ENCODE measurements at places on chromosomes 3 and 15. TPM values are rescaled to one million over a fixed set of nuclear protein-coding genes. Genes with fewer than 3 reads are reported as not detected.
A peak's percentile ranks its signal among the peaks of the same experiment; 100 is the strongest.

DNA sequence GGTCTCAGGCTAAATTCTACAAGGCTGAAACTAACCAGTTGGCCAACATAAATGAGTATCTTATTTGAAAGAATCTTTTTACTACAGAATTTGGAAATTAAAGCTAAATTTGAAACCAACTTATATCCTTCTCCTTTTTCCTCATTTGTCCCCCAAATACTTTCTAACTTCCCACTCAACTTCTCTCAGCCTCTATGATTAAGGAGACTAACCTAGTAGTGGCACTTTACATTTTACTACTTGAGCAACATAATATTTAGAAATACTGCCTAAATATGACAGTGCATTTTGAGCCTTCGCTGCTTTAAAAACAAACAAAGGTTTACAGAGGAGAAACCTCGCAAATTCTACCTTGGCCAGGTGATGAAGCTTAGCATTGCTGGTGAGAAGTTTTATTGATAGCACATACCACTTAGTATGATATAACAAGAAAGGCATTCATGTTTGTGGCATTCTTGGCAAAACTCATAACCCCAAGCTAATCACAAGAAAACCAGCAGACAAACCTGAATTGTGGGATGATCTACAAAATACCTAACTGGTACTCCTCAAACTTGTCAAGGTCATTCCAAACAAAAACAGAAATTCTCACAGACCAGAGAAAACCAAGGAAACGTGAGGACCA lies 432.1 kb upstream of the CFAP20DC start:
- H3K27me3 ChIP-seq: peaks cover 13% of the 10 kb centered on the region
- H3K36me3 ChIP-seq: no peaks in the 10 kb centered on the region
- DNase-seq: no peak
- peak overlapping the region; percentile 47 for H3K27ac ChIP-seq

DNA sequence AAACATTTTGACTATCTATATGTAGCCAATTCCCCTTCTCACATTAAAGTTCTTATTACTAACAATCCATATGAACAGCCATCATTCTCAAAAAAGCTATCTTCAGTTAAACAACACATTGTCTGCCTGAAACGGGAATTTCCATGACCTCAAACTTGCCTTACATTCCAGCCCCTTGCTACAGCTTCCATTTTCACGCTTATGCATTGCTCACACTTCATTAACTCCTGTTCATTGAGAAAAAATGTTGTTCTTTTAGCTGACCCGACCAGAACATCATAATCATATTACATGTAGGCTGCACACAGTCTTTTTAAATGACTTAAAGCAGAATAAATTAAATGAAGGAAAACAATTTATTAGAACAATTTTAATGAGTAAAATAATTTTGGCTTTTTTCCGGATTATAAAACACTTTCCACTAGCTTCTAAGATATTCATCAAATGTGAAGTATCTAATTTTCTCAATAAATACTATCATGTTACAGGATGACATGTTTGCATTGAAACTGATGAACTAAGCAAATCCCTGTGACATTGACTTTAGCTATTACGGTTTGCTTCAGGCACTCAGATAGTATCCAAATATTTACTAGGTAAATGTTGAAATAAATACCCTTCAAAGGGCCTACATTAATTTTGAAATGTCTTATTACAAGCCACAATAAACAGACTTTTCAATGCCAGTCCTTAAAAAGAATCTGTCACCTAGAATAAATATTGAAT lies 49.9 kb downstream of the P3H2 start:
- no peaks in the 10 kb centered on the region for H3K27me3 ChIP-seq
- peaks cover 22% of the 10 kb centered on the region for H3K4me1 ChIP-seq
- no peak overlapping the region for H3K27ac ChIP-seq
- no peak overlapping the region for H3K4me3 ChIP-seq

DNA sequence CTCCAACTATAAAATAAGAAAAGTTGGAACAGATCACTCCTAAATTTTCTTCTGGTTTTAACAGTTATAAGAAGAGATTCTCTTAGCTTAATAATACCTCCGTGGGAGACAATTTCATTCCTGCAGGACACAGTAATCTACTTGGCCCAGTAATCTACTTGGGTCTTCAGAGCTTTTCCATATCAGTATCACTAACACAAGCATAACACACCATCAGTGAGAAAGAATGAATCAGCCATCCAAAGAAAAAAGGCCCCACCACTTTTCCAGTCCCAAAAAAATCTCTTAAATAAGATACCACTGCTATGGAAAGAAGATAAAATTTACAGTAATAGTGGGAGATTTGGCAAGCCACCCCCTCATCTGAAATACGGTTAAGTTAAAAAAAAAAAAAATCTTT lies 20.2 kb downstream of the SIN3A start:
- H3K27ac ChIP-seq: no peak overlapping the region
- no peak overlapping the region for H3K4me3 ChIP-seq
- no peaks in the 10 kb centered on the region for H3K4me1 ChIP-seq
- no peak for DNase-seq

GRCh38 chr3:19104459-19104858 lies 43.9 kb upstream of the KCNH8 start:
- DNase-seq: no peak
- H3K4me3 ChIP-seq: no peak overlapping the region
- no peaks in the 10 kb centered on the region for H3K36me3 ChIP-seq
- H3K27me3 ChIP-seq: no peaks in the 10 kb centered on the region

GRCh38 chr3:56196700-56197099 lies 271.6 kb downstream of the ERC2 start:
- no peaks in the 10 kb centered on the region for H3K36me3 ChIP-seq
- H3K27me3 ChIP-seq: no peaks in the 10 kb centered on the region
- H3K4me3 ChIP-seq: no peak overlapping the region
- no peak overlapping the region for H3K27ac ChIP-seq

The CYP11A1 gene
- 1.0 TPM for total RNA-seq

The AHSG gene
- 0.27 TPM for total RNA-seq

DNA sequence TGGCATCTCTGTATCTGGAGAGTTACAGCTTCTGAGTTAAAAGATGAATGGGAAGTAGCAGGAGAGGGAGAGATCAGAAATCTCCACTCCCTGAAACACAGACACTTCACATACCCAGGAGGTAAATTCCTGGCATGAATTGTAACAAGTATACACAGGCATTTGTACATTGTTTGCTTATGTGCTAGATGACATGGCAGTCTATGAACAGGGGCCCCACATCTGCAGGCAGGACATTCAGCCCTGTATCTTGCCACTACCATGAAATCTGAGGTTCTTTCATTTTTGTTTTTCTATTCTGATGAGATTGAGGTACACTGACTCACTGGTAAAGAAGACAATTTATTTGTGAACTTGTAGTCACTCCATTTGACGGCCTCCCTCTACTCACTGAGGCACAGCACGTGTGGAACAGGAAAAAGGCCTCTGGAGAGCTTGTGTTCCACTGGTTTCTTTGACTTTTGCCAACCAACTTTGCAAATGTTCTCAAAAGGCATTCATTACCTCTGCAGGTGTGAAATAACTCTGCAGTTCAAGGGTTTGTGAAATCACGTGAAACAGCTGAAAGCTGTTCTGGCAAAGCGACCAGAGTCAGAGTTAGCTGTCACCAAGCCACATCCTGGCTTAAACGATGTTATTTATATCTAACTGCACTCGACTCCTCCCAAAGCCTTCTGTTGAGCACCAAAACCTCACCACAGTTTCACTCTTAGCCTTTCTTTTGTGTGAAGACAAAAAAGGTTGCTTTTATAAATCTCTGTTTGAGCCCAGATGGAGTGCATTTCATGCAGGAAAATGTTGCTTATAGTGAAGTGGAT lies 401.3 kb upstream of the CFAP20DC start:
- peaks cover 32% of the 10 kb centered on the region for H3K4me1 ChIP-seq
- peak overlapping the region; percentile 7 for H3K4me3 ChIP-seq
- H3K27ac ChIP-seq: peak overlapping the region; percentile 56
- H3K27me3 ChIP-seq: peaks cover 3% of the 10 kb centered on the region
- no peak for DNase-seq

DNA sequence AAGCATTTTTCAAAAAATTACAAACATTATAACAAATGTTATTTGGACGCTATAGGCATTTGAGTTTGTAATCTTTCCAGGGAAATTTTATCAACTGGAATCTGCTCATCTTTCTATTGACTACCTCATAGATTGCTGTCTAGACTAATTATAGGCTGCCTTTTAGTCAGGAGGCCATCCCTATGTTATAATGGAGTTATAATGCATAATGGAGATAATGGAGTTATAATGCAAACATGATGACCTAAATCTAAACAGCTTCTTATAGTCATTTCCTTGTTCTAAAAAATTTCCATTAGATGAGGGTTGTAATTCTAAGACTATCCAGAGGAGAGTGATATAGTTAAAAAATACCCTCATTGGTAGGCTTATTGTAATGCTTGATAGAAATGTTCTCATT lies 226.4 kb downstream of the SI start:
- no peaks in the 10 kb centered on the region for H3K27me3 ChIP-seq
- H3K36me3 ChIP-seq: no peaks in the 10 kb centered on the region
- DNase-seq: no peak
- H3K4me3 ChIP-seq: no peak overlapping the region
- H3K27ac ChIP-seq: no peak overlapping the region
- H3K4me1 ChIP-seq: no peaks in the 10 kb centered on the region

Measured in type B pancreatic cell (in vitro differentiated cells).